Type B pancreatic cell (in vitro differentiated cells): ENCODE measurements at places on chromosomes 7 and 10. TPM values are rescaled to one million over a fixed set of nuclear protein-coding genes. Genes with fewer than 3 reads are reported as not detected.

TMEM196 gene
- 0.68 and 1.5 TPM in 2 replicates for total RNA-seq

IL6 gene
- total RNA-seq = 1.8 TPM in 1 of 2 replicates, not detected in the other

SFTPD gene
- 0.24 and 0.38 TPM in 2 replicates for total RNA-seq

MYL10 gene
- total RNA-seq = not detected in 2 replicates

DNA sequence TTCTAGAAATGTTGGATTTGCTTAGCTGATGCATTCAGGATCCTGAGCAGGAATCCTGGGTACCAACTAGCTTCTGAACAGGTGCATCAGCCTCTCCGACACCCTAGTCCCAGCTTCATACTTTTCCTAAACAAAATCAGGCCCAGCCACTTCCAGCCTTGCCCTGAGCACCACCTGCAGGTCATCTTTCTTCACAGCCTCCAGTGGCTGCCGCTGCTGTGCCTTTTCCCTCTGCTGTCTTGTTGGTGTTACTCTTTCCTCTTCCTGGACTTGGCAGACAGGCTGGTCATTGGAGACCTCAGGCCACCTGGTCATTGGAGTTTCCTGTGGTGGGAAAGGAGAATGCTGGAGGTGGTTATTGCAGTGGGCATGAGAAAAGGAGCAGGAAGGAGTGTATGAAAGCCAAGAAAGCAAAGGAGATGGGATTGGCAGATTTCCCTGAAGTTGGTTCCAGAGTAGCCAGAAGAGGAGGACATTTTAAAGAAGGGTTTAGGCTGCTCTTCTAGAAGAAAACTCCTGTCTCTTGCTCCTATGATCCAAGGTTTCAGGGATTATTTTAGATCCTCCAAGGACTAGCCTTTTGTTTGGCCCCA lies 48.2 kb upstream of the NFKB2 start:
- H3K27ac ChIP-seq = no peak overlapping the region
- H3K4me3 ChIP-seq = no peak overlapping the region
- DNase-seq = no peak
- no peaks in the 10 kb centered on the region for H3K27me3 ChIP-seq

ZNF138 gene
- total RNA-seq = 9.4 and 11.6 TPM in 2 replicates

DNA sequence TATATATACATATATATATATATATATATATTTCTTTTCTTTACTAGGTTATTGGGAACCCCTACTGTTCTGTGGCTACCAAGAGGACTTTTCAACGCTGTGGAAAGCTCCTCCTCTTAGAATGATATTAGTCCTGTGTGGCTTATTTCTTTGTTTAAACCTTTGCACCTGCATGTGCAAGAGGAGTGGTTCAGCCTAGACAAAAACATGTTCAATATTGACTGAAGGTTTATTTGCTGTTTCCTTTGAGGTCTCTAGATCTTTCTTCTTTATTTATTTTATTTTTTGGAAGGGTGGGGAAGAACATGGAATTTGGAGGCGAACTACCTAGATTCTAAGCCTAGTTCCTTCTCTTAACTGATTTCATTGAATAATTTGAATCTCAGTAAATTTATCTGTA lies 118.1 kb downstream of the GNAT3 start:
- H3K36me3 ChIP-seq = no peaks in the 10 kb centered on the region
- H3K27me3 ChIP-seq = no peaks in the 10 kb centered on the region
- H3K27ac ChIP-seq = no peak overlapping the region
- H3K4me3 ChIP-seq = no peak overlapping the region
- DNase-seq = no peak
- peaks cover 7% of the 10 kb centered on the region for H3K4me1 ChIP-seq

DNA sequence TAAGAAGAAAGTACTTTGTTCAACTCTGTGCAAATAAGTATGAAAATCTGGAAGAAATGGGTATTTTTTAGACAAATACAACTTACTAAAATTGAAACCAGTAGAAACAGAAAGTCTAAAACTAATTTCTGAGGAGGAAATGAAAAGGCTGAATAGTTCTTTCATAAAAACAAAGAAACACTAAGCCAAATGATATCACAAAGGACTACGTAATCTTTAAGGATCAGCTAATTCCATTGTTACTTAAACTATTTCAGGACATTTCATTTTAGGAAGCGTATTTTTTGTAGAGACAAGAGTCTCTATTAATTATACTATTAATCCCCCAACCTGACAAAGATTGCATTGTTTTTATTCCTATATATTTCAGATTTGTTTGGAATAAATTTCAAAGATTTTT lies 11.2 kb upstream of the CCSER2 start:
- H3K27ac ChIP-seq = no peak overlapping the region
- H3K4me3 ChIP-seq = no peak overlapping the region
- no peak for DNase-seq
- no peaks in the 10 kb centered on the region for H3K4me1 ChIP-seq

DNA sequence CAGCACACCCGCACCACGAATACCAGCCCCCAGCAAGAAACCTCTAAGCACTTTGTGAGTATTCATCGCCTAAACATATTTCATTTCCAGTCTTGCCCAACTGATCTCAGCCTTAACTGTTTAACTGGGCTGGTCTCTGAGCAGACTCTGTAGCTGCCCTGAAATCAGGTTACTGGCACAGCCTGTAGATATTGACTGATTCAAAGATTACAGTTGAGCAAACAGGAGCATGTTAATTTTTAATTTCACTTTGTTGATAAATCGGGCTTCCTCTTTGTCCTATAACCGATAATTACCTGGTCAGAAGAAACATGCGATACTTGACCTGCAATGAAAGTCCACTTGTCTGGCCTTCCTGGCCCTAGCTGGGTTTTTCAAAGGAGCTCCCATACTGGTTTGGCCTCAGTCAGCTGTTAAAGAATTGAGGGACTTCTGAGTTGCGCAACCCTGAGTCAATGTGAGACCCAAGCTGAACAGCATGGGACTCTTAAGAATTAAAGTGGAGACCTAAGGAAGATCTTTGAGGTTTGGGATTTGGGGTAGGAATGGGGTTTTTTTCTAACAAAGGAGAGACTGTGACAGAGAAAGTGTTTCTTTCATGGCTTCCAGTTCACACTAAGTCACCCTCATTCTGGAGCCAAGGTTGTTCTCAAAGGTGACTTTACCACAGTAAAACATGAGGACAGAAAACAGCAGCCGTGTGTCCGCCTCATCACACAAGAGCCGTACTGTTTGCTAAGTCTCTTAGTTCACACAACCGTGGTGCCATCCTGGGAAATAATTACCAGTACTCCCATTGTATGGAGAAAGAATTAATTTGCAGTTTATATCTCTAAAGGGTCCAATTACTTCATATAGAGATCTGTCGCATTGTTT lies 75.9 kb downstream of the PPP1R3C start:
- H3K4me3 ChIP-seq = peak overlapping the region; percentile 71
- H3K36me3 ChIP-seq = no peaks in the 10 kb centered on the region
- H3K27me3 ChIP-seq = peaks cover under 1% of the 10 kb centered on the region
- peaks cover 22% of the 10 kb centered on the region for H3K4me1 ChIP-seq
- DNase-seq = no peak

SUV39H2 gene
- 16.5 and 39.7 TPM in 2 replicates for total RNA-seq

- no peak for DNase-seq
- H3K4me3 ChIP-seq = no peak overlapping the region
- H3K4me1 ChIP-seq = peaks cover 8% of the 10 kb centered on the region
Observed at GRCh38 chr7:1247527-1248041, 14.9 kb downstream of the UNCX start.

- H3K27me3 ChIP-seq = no peaks in the 10 kb centered on the region
- H3K36me3 ChIP-seq = no peaks in the 10 kb centered on the region
- no peak overlapping the region for H3K4me3 ChIP-seq
- H3K4me1 ChIP-seq = peaks cover 2% of the 10 kb centered on the region
Observed at GRCh38 chr10:31644931-31645633, 283.5 kb downstream of the ARHGAP12 start.
